Fibroblast of villous mesenchyme (primary cell): ENCODE measurements at places on chromosomes 2 and 18.

- DNase-seq = peak; percentile 38
Measured at GRCh38 chr18:4455113-4455811, at the start of gene DLGAP1. Gene DLGAP1 (minus strand): TSS chr18:4455307.

DNA sequence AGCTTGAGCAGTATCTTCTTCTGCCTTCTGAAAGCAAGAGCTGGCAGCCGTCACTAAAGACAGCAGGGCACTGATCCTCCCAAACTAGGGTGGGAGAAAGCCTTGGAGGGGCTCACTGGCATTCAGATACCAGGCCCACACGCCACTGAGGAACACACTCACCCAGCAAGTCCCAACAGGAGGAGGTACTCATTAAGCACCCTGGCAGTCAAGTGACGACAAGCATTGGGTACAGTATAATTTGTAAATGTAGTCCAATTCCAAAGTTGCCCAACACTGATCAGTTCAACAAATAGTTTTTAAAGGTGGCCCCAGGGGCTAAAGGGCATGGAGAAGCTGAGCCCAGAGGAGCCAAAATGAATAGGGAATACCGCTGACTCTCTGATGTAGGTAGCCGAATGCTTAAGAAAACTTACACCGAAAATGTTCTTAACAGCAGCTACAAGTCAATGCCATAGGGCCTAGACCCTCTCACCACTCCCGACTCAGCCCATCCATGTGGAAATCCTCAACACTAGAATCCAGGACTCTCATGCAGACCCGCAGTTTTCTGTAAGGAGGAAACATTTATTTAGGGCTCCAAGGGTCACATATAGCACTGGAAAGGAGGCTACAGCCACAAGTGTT is 9.9 kb downstream of the LIMS2 start:
- DNase-seq = no peak

DNA sequence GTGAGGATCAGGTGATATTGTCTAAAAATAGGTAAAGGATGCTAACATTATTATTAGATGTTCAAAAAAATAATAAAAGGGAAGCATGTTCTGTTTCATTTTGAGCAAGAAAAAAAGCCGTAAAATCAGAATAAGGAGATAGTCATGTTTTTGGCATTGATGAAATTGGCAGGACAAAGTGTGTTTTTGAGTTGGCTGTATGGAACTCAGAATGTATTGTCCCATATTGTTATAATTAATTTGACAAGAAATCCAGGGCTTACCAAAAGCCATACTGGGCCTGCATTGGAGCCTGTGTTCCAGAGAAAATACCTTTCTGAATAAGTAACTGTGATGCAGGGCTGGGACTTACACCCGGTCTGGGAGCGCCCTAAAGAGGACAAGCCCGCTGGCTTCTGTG is 232.0 kb downstream of the AGAP1 start:
- DNase-seq = no peak

DNA sequence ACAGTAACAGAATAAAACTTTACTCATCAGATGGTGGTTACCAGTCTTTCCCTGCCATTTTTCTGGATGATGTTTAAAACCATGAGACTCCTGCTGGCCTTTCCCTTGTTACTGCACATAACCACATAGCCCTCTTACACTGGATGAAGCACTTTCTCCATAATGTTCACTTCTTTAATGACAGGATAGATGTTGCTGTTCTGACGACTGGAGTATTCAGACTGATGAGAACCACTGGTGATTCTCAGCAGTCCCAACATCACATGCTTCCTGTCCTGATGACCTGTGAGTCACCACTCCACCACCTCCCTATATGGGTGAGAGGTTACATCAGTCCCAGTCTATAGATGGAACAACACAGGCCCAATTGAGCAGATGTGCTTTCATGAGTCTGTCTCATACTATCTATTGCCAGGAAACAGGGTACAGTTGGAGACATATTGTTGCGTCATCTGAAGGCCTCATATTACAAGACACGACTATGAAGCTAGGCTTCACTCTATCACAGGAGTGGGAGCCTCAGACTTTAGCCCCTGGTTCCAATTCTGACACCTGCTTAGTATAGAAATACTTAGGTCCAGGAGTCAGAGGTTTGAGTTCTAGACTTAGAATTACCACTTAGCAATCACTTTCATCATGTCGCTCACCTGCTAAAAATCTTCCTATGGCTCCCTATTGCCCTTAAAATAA is 145.7 kb upstream of the KLF7 start:
- peak; percentile 99 for DNase-seq

GRCh38 chr18:54726143-54726542 is 102.1 kb upstream of the RAB27B start:
- DNase-seq = no peak

GRCh38 chr18:67783196-67783946 is 266.9 kb upstream of the DSEL start:
- DNase-seq = peak; percentile 75
